ENCODE measurements at places on chromosomes 11 and 22. TPM values are rescaled to one million over a fixed set of nuclear protein-coding genes. Genes with fewer than 3 reads are reported as not detected.

SLC25A18 gene
- not detected for total RNA-seq

OR56A1 gene
- not detected for total RNA-seq

FXYD2 gene
- total RNA-seq = 9.1 TPM

PDE2A gene
- total RNA-seq = 3.8 TPM

APOL4 gene
- total RNA-seq = not detected

DRD4 gene
- 0.72 TPM for total RNA-seq

SOX6 gene
- total RNA-seq = not detected

MRGPRX4 gene
- not detected for total RNA-seq

NEFH gene
- total RNA-seq = 0.28 TPM

KRTAP5-1 gene
- total RNA-seq = not detected

TRPM5 gene
- total RNA-seq = 0.60 TPM

GUCD1 gene
- 62.4 TPM for total RNA-seq

SLC22A8 gene
- not detected for total RNA-seq

GAS2 gene
- 2.6 TPM for total RNA-seq

TSSK2 gene
- total RNA-seq = 0.25 TPM

CAT gene
- 8.2 TPM for total RNA-seq

ZBTB16 gene
- 18.3 TPM for total RNA-seq

KRTAP5-10 gene
- total RNA-seq = not detected

FDX1 gene
- 12.5 TPM for total RNA-seq

CDC42EP2 gene
- total RNA-seq = 0.76 TPM

PVALB gene
- not detected for total RNA-seq

SLC22A6 gene
- not detected for total RNA-seq

B4GALNT4 gene
- total RNA-seq = 0.84 TPM

GRK3 gene
- 1.5 TPM for total RNA-seq

TAGLN gene
- total RNA-seq = 9.8 TPM

GAL3ST3 gene
- not detected for total RNA-seq

SEZ6L gene
- total RNA-seq = not detected

PANX2 gene
- total RNA-seq = not detected

OR52I1 gene
- total RNA-seq = not detected

MUC6 gene
- not detected for total RNA-seq

CD6 gene
- 765 TPM for total RNA-seq

KCNC1 gene
- not detected for total RNA-seq

TSKU gene
- not detected for total RNA-seq

CHST1 gene
- total RNA-seq = not detected

CCDC90B gene
- total RNA-seq = 22.7 TPM

CD3D gene
- total RNA-seq = 265 TPM

GLYATL1B gene
- not detected for total RNA-seq

MUC2 gene
- not detected for total RNA-seq

HEPN1 gene
- total RNA-seq = not detected

IL17REL gene
- not detected for total RNA-seq

BCR gene
- total RNA-seq = 78.5 TPM

SCN4B gene
- total RNA-seq = not detected

CDC42BPG gene
- 7.9 TPM for total RNA-seq

MICAL2 gene
- total RNA-seq = 15.8 TPM

SLC6A5 gene
- total RNA-seq = not detected

OR5M8 gene
- total RNA-seq = not detected

IFITM10 gene
- total RNA-seq = 1.1 TPM

OR4A47 gene
- total RNA-seq = not detected

TTLL1 gene
- total RNA-seq = 3.5 TPM

BTBD18 gene
- total RNA-seq = not detected

ANKK1 gene
- 0.42 TPM for total RNA-seq

PRG3 gene
- total RNA-seq = not detected

OPCML gene
- total RNA-seq = not detected

Measured in CD8-positive, alpha-beta T cell (primary cell).